ENCODE measurements at places on chromosomes 7 and 10.

GRCh38 chr7:26265499-26266075, 26.1 kb upstream of the SNX10 start:
- DNase-seq = no peak

DNA sequence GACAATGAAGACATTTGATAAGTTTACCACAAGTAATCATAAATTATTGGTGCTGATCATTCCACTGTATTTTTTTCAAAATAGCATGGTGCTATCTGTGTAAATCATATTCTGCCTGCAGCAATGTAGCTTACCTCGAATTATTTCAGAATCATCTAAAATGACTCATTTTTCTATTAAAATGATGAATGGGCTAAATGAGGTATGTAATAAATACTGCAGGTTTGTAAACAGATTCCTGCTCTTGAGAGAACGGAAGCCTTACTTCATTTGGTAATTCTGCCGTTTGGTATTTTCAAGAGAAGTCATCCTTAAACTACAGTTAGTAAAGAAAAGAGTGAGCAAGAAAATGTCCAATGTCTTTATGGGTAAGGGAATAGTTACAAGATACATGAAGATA, 115.9 kb downstream of the CHCHD3 start:
- DNase-seq = no peak

- no peak for DNase-seq
Observed at GRCh38 chr10:25102147-25102822, 72.5 kb upstream of the GPR158 start.

- no peak for DNase-seq
Observed at GRCh38 chr10:81655986-81656385, 219.0 kb upstream of the NRG3 start.

DNA sequence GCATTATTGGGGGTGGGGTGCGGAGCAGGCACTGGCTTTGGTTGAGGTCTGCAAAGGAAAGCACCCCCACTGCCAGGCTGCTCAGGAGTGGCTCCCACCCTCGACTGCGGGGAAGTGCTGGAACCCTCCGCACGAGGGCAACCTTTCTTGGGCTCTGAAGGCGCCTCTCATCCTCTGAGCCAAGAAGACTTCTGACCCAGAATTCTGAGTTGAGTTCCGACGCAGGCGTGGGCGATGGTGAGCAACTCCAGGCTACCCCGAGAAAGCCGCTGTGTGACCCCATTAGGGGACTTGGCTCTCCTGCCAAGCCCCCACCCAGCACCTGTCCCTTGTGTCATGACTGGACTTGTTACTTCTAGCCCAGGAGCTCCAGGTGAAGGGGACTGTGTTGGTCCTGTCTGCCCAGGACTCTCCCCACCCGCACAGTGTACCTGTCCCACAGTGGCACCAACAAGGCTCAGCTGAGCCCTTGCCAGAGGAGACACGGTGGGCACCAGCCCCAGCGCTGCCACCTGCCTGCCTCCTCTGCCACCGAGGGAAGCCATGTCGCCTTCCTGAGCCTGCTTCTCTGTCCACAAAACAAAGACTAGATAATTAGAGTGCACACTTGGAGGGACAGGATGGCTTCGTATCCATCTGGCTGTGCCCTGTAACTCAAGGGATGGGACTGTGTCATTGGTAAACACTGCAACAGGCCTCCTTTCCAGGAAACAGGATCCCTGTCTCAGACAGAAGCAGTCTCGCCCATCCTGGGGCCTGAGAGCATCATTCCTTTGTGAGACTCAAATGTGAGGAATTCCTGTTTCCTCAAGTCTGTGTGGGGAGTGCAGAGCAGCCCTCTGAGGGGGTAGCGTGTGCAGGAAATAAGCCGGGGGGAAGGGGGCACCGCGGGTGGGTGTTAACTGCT, 128.8 kb downstream of the LHPP start:
- no peak for DNase-seq

DNA sequence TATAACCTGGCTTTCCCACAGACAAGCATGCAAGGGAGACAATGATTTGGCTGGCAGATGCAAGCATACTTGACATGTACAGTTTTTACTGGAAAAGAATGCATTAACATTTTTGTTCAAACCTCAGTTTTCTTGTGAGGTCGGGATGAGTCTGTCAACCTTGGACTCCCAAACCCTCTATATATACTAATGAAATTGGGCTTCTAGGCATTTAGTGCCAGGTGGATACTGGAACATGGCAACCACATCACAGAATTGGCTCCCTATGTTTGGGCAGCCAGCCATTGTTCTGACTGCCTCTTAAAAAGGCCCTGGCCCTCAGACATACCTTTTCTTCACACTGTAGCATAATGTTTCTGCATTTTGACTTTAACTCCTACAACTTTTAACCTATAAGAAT, 39.1 kb downstream of the CDK6 start:
- DNase-seq = no peak

- no peak for DNase-seq
Observed at GRCh38 chr10:35422228-35422627, 85.9 kb downstream of the CCNY start.

GRCh38 chr10:21330628-21331020, 194.9 kb downstream of the SKIDA1 start:
- DNase-seq = no peak

Measured in activated CD4-positive, alpha-beta T cell treated with anti-CD3 and anti-CD28 coated beads, Interleukin-2, amount 50 U/mL, for 24 hours (primary cell).